ENCODE measurements at places on chromosomes 5 and 9. TPM values are rescaled to one million over a fixed set of nuclear protein-coding genes. Genes with fewer than 3 reads are reported as not detected.
A peak's percentile ranks its signal among the peaks of the same experiment; 100 is the strongest.

GRCh38 chr5:170312666-170313065 is 15.1 kb upstream of the LCP2 start:
- DNase-seq, result peak; percentile 50

IL3 gene
- not detected for total RNA-seq

- DNase-seq, result peak; percentile 40
These were observed 7.5 kb downstream of the NHP2 start for GRCh38 chr5:178145965-178146820.

GRCh38 chr5:31767335-31768031 is 128.6 kb downstream of the PDZD2 start:
- DNase-seq, result no peak

DNA sequence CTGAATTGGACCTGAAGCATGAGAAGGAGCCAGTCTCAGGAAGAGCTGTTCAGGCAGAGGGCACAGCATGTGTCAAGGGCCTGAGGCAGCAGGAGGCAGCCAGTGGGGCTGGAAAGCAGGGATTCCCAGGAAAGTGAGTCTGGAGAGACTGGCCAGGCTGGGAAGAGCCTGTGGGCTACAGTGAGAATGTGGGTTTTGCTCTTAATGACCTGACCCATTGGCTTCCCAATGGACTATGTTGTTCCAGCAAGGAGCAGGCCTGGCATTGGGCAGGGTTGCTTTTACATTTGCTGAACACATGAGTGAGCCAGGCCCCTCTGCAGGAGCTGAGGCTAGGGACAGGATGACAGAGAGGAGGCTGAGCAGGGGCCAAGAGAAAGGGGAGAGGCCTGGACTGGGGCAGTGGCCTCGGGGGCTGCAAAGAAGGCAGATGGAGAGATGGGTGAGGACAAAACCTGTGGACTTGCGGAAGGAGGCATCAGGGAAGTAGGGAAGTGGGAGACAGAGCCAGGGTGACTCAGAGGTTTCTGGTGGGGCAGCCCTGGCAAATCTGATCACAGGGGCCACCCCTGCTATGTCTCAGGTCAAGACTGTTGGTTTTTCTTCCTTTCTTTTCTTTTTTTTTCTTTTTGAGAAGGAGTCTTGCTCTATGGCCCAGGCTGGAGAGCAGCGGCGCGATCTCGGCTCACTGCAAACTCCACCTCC is 65.9 kb upstream of the NEK6 start:
- no peak for DNase-seq

FCN1 gene
- total RNA-seq, result 2.0 TPM

GRCh38 chr9:33620738-33621439 is 96.8 kb downstream of the ANKRD18B start:
- peak; percentile 84 for DNase-seq
